CD14-positive monocyte (primary cell): ENCODE measurements at places on chromosomes 5 and 9. TPM values are rescaled to one million over a fixed set of nuclear protein-coding genes. Genes with fewer than 3 reads are reported as not detected.

DNA sequence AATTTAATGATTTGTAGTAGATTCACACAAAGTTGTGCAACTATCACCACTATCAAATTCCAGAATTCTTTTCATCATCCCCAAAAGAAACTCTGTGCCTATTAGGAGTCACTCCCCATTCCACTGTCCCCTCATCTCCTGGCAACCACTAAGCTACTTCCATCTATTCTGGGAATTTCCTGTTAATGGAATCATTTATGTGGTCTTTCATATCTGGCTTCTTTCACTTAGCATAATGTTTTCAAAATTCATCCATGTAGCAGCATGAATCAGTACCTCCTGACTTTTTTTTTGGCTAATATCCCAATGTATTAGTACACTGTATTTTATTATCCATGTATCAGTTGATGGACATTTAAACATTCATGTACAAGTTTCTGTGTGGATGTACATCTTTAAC, 157.6 kb downstream of the TTC39B start:
- no peak for DNase-seq

- no peak for DNase-seq
These were observed 279.3 kb upstream of the ANKRD55 start for GRCh38 chr5:56512313-56512996.

GRCh38 chr9:97906236-97906831, 16.0 kb downstream of the TRMO start:
- peak; percentile 88 for DNase-seq

BTNL3 gene
- 0.08 TPM for polyA plus RNA-seq

GRCh38 chr9:130664251-130665028, at the start of gene PRDM12:
TSS of gene PRDM12 (plus strand) at chr9:130664594. CDS start at chr9:130664654, 60 bp downstream.
- no peak for DNase-seq

DNA sequence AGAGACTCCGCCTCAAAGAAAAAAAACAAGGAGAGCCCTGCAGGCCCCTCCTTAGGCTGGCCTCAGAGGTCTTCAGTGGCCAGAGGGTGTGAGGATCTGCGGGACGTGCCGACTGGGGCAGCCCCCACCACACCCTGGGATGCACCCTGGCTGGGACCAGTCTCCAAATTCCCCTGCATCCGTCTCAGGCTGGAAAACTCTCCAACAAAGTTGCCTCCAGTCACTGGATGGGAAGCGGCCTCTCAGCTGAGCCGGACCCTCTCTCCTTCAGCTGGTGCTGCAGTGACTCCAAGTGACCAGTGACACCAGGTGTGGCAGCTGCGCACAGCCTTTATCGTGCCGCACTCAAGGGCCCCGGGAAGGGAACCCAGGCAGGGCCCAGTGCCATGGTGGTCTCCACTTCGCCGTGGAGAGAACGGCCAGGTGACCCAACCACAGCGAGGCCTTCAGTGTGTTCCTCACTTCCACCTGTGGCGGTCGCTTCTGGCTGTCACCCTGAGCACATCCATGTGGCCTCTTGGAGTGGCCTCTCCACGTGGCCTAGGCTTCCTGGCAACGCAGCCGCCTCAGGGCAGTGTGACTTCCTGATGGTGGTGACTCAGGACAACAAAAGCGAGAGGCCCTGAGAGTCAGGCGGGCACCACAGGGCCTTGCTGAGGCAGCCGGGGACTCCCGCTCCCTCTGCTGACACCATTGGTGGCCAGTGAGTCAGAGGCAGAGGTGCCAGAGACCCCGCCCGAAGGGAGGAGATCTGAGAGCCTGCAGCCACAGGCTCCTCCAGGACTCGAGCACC, 19.3 kb upstream of the CAMSAP1 start:
- peak; percentile 92 for DNase-seq

GRCh38 chr5:81232464-81233079, 550 bp upstream of the CKMT2 start:
- no peak for DNase-seq

- no peak for DNase-seq
These were observed 39.2 kb downstream of the FAXDC2 start for GRCh38 chr5:154811239-154811638.

OR2K2 gene
- not detected for polyA plus RNA-seq

PCDHB11 gene
- not detected in 2 replicates for polyA plus RNA-seq

FREM1 gene
- not detected for polyA plus RNA-seq

DNA sequence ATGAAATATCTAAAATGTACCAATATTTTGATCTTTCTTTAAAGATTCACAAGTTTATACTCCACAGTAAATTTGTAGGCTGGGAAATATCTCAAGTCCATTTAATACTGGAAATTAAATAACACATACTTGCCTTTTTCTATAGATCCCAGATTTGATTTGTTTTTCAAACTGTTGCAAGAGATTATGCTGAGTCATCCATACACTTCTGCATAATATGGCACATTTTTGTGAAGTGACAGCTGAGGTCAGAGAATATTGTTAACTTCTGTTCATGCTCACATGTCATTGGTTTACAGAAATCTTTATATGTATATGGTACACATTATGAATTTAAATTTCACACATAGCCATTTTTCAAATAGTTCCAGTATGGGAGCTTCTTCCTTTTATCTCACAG, 1066.3 kb upstream of the NUDT12 start:
- DNase-seq, result no peak

- no peak for DNase-seq
These were observed 350.8 kb downstream of the DMRT2 start for GRCh38 chr9:1400983-1401382.

GRCh38 chr5:45542421-45542820, 153.8 kb downstream of the HCN1 start:
- DNase-seq, result no peak

DNA sequence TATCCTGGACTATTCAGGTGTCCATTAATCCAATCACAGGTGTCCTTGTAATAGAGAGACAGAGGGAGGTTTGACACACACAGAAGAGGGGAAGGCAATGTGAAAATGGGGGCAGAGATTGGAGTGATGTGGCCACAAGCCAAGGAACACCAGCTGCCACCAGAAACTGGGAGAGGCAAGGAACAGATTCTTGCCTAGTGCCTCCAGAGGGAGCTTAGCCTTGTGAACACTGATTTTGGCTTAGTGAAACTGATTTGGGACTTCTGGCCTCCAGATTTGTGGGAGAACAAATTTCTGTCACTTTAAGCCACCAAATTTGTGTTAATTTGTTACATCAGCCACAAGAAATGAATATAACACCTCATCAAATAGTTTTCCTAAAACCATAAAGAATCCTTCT, 416.2 kb downstream of the ENC1 start:
- no peak for DNase-seq

INSYN2B gene
- not detected in 2 replicates for polyA plus RNA-seq

DNA sequence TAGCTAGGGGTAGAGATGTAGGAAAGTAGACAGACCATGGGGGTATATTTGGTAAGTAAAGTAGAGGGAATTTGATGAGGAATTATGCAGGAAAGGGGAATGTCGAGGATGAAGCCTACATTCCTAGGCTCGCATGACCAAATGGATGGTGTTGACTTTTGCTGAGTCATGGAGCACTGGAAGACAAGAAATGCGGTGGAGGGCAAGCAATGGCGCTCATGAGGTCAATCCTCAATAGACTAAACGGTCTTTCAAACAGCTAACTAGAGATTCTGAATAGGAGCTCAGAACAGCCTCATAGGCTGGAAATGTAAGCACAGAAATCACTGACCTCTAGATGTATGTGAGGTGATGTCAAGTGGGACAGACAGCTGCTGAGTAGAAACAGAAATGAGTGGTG, 50.7 kb upstream of the FST start:
- DNase-seq, result no peak

GRCh38 chr5:143474616-143475015, 71.1 kb upstream of the NR3C1 start:
- DNase-seq, result no peak

DNA sequence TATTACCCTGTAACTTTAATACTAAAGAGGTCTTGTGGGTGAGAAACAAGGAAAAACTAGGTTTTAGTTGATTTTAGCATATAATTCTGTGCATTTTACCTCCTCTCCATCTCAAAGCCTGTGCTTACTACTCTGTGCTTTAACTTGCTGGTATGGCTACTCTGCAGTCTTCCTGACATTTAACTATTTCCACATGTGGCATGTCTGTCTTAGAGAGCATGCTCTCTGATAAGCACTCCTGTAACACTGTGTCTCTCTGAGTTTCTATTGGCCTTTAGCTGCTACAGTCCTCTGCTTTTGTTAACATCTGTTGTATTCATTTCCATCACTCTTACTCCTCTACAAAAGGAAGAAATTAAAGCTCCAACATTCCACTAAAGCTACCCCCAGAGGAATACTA, 418.3 kb downstream of the RAB3C start:
- no peak for DNase-seq

- DNase-seq, result no peak
These were observed 127.8 kb upstream of the CCDC180 start for GRCh38 chr9:97179616-97180015.

DNA sequence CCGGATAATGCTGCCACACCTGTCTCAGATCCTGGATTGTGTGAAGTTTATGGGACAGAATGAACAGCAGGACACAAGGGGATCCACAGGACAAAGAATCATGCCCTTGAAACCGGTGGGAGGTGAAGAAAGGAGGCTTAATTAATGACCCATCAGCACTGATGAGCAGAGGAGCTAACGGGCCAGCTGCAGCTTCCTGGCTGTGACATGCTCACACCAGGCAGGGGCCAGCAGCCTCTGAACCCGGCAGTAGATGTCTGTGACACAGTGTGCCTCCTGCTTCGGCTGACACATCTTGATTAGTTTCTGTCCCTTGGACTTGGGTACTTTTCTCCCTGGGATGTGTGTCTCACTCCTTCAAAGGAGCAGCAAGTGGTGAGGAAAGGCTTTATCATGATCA, 328.8 kb upstream of the BRINP1 start:
- DNase-seq, result no peak

HK3 gene
- 204 TPM for polyA plus RNA-seq

BAAT gene
- polyA plus RNA-seq, result not detected in 2 replicates

DNA sequence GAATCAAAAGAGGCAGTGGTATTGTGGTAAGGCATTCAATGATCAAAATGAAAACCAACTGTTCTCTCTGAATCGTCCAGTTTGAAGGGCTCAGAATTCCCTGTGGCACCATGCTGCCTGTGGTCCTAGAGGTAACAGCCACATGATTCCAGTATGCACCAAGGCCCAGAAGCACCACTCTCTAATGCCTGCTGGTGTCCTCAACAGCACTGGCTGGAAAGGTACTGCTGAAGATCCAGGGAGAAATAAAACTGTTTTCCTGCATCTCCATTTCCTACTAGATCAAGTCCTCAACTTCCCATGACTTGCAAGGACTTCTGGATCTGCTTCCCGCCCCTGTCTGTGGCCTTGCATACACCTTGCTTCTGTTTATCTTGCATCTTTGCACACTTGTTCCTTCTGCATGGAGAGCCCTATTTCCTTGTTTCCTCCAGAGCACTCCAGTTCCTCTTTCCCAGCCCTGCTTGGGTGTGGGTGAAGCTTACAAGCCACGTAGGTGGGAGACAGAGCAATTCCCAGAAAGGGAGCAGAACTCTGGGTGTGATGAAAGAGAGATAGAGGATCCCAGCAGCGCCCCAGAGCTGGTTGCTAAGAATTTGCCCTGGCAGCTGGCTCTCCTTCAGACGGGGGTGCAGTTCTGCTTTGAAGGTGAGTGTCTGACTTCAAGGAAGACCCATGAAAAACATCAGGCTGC, 41.0 kb upstream of the EQTN start:
- DNase-seq, result peak; percentile 41

DNA sequence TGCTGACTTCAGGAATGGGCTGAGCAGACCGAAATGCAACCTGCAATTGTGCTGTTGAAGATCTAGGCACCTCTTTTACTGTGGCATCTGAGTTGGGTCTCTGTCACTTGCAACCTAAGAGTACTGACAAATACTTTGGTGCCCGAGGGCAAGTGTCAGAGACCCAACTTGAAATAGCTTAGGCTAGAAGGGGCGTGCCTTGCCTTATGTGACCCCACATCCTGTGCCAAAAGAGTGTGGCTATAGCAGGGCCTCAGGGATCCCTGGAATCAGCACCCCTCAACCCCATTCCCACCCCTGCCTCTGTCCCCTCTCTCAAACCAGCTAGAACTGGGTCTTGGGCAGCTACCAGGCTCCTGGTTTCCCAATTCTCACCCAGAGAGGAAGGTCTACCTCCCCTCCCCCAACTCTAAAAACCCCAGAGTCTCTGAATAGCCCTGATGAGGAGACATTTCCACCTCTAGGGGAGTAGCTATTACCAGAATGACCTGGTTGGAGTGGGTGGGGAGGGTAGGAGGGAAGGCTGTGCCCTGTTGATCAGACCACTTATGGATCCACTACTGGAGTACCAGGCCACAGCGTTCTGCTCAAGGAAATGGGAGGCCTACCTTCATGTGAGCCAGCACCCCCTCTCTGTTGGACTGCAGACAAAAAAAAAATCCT, 17.5 kb downstream of the RAI14 start:
- DNase-seq, result no peak

PRSS3 gene
- not detected for polyA plus RNA-seq

SLC46A2 gene
- 45.1 TPM for polyA plus RNA-seq

- no peak for DNase-seq
These were observed 56.0 kb upstream of the FAM174A start for GRCh38 chr5:100479079-100479688.

- no peak for DNase-seq
These were observed 233.3 kb upstream of the GRAMD2B start for GRCh38 chr5:126189862-126190261.

PCDHGB6 gene
- not detected for polyA plus RNA-seq

- no peak for DNase-seq
These were observed 131.6 kb upstream of the SLC24A2 start for GRCh38 chr9:19920401-19920800.
